ENCODE measurements at places on chromosomes 7 and 10. TPM values are rescaled to one million over a fixed set of nuclear protein-coding genes. Genes with fewer than 3 reads are reported as not detected.
A peak's percentile ranks its signal among the peaks of the same experiment; 100 is the strongest.

Gene ZSCAN21
- total RNA-seq, result 13.8 TPM

- no peak for DNase-seq
Observed at GRCh38 chr10:61183967-61184366, 240.0 kb upstream of the RHOBTB1 start.

Gene GPR141
- 2.4 TPM for total RNA-seq

- DNase-seq, result no peak
Observed at GRCh38 chr7:128882134-128882533, 19.5 kb downstream of the ATP6V1F start.

Gene CPN1
- not detected for total RNA-seq

Gene MYL10
- total RNA-seq, result not detected

DNA sequence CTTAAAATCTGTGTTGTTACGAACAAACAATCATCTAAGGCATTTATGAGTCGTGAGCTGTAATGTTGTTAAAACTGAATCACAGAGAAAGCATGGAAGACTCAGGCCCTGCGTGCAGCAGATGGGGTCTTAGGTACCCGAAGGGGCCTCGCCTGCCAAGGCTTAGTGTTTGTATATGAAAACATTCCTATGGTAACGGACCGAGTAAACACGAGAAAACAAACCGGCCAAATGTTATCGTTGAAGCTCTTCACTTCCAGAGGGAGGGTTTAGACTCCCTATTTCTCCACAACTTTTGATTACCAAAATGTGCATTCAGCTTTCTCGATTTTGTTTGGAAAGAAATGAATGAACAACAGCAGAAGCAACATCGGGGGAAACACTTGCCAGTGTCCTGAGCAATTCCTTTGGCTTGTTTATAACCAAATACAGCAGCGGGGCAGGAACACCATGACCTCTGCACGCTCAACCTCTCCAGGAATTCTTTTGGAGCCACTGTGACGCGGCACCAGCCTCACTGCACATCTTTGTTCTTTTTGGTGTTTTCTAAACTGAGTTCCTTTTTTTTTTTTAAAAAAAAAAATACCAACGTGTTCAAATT is 121.6 kb upstream of the KLF6 start:
- DNase-seq, result no peak

Gene PIP
- not detected for total RNA-seq

GRCh38 chr10:121033366-121033765 is 182.2 kb downstream of the WDR11 start:
- DNase-seq, result peak; percentile 3

Gene JCAD
- 0.26 TPM for total RNA-seq

Gene MRC1
- not detected for total RNA-seq

Gene FZD8
- 13.0 TPM for total RNA-seq

Gene TSPAN12
- not detected for total RNA-seq

- no peak for DNase-seq
Observed at GRCh38 chr7:80842022-80842790, 76.6 kb downstream of the SEMA3C start.

GRCh38 chr10:77240041-77240652 is 397.5 kb downstream of the KCNMA1 start:
- DNase-seq, result no peak

DNA sequence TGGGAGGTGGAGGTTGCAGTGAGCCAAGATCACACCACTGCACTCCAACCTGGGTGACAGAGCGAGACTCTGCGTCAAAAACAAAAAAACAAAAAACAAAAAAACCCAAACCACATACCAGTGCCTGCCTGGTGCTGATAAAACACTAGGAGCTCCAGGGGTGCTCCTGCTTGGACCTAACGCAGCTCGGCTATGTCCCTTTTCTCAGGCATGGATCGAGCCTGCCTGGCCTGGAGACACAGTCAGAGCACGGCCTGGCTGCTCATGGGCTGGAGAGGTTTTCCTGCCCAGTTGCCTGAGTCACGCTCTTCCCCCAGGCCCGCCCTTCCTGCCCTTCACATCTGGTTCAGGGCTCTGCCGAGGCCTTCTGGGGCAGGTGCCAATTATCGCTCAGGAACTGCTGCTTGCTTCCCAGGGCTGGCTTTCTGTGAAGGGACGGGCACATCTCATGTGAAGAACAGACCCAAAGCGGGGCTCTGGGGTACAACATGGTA is 12.6 kb upstream of the NPFFR1 start:
- DNase-seq, result peak; percentile 94

DNA sequence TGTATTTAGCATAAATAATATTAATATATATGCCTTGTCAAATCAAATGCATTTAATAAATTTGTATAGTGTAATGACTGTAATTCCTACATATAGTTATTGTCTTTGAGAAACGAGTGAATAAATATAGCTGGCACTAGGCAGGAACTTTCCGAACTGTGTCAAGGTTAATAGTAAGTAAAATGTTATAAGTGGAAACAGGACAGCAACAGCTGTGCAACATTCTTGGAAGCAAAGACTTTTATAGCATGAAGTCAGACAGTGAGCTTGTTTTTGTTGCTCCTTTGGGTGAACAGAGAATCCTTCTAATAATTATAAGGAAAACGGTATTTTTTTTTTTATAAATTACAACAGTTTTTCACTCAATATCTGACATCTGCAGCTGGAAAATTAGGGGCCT is 14.0 kb upstream of the EXOC6 start:
- no peak for DNase-seq

DNA sequence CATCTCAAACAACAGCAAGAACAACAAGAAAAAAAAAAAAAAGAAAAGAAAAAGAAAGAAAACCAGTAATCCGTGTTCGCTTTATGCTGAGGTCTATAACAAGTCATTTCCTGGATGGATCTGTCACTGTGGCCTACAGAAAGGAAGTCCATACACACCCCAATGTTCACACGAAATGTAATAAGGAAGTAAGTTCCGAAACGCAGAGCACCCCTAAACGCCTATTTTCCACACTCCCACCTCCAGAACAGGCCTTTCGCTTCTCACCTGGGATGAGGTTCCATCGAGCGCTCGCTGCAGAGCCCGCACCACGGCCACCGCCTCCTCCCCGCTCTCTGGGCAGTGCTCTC is 735 bp downstream of the ZNF394 start:
- DNase-seq, result no peak

GRCh38 chr7:115910541-115911164 is 119.9 kb downstream of the TFEC start:
- DNase-seq, result peak; percentile 39

Gene PLAU
- total RNA-seq, result 17.3 TPM

DNA sequence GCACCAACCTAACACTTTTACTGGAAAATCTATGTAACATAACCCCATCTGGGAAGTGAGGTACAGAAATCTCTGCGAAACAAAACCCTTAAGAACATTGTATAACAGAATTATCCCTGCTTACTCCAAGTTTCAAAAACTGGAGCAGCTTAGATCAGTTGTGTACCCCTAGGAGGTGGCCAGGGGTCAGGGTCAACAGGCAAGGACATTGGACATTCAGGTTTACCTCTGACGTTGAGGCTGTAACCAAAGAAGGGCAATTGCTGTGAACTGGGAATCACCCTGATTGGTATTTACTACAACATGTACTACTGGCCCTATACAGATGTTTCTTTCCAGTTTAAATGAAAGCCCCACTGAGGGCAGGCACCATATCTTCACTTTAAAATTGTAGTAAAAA is 13.1 kb downstream of the SFXN3 start:
- no peak for DNase-seq

DNA sequence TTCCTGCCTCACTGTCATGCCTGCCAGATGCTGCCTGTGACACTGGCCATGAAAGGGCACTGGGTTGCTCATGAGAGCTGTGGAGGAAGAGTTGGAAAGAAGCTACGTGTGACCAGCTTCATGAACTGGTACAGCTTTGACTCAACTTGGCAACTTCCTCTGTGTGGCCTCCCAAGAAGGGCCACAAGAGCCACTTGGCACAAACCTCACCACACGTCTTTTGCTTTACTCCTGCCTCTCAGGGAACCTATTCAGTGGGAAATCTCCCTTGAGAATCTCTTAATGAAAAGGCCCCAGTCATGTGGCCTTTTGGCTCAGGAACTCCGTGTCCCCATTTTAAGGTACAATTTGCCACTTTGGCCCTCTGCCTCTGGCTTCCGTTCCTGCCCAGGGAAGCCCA is 54.5 kb downstream of the FRMD4A start:
- no peak for DNase-seq

Gene ZNF3
- 23.7 TPM for total RNA-seq

- DNase-seq, result no peak
Observed at GRCh38 chr7:90886416-90886815, 290.3 kb downstream of the CDK14 start.

DNA sequence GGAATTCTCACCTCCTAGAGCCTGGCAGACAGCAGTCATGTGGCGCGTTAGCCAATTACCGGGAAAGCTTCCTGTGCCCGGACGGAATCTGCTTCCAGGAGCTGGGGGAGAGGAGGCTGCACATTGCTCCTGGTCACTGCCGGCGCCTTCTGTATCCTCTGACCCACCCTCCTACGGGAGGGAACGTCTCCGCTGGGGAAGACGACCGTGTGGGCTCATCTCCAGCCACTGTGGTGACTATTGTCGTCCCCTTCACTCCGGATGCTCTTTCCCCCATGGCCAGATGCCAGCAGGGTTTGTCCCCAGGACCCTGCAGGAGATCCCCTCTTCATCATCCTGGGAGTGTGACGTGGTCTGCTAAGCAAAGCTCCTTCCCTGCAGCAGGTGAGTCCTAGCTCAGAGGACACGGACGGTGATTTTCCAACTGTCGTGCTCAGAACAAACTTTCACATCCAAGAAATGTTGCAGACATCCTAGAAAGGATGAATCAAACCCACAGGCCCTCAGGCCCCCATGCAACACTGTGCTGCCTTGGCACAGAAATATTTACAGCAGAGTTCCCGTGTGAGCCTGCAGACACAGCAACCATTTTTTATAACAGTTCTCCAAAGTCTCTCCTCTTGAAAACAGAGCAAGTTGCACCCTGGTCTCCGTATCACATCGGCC is 29.6 kb upstream of the FAM20C start:
- DNase-seq, result no peak

GRCh38 chr10:128281343-128281742 is 155.1 kb upstream of the MKI67 start:
- no peak for DNase-seq

Gene PLA2G12B
- not detected for total RNA-seq

GRCh38 chr7:2157473-2158279 is 75.1 kb downstream of the MAD1L1 start:
- peak; percentile 17 for DNase-seq

Gene DDX56
- 105 TPM for total RNA-seq

- no peak for DNase-seq
Observed at GRCh38 chr7:84829719-84830118, 357.1 kb downstream of the SEMA3D start.

Gene TEX47
- not detected for total RNA-seq

Gene OGDHL
- total RNA-seq, result 0.22 TPM

Gene EZH2
- total RNA-seq, result 48.1 TPM

- DNase-seq, result no peak
Observed at GRCh38 chr10:11489591-11489990, 121.9 kb downstream of the USP6NL start.

Gene SLC18A3
- not detected for total RNA-seq

DNA sequence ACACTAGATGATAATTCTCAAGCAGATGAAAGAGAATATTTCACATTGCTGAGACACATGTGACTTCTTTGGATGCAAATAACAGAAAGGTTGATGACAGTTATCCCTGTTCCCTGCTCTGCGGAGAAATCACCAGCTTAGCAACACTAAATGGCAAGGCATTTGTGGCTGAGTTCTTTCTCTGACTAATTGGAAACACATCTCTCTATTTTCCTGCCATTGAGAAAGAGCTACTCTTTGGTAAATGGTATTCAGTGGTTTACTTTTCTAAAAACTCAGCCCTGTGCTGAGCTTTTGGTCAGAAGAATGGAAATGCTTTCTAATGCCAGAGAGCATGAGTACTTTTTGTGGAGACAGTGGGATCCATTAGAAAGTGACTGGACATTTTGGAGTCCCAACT is 771.4 kb downstream of the LRMDA start:
- no peak for DNase-seq

DNA sequence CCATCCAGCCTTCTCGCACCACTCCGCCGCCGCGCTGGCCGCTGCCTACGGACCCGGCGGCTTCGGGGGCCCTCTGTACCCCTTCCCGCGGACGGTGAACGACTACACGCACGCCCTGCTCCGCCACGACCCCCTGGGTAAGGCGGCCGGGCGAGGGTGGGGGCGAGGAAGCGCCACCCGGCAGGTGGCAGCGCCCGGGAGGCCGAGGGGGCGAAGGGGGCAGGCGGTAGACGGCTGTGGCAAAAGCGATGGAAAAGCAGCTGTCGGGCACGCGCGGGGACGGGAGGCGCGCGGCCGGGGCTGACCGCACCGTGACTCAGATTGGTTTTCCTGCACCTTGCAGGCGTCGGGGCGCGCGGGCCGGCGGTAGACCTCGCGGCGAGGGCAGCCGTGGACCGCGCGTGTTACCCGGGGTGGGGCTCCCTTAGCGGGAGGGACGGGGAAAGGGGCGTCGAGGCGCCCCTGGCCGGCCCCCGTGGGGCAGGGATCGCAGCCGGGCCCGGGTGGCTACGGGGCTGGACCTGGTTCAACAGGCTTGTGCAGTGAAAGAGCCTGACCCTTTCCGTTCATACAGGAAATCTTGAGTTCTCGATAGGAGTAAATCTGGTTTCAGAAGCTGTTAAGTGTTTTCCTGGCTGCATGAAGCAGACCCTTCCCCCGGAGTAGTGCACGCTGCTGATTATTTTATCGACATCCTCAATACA is 608 bp downstream of the HHEX start:
- DNase-seq, result no peak

Gene NPTX2
- total RNA-seq, result not detected

- DNase-seq, result no peak
Observed at GRCh38 chr7:157551325-157552070, 214.7 kb downstream of the DNAJB6 start.

Gene HTR5A
- total RNA-seq, result not detected

DNA sequence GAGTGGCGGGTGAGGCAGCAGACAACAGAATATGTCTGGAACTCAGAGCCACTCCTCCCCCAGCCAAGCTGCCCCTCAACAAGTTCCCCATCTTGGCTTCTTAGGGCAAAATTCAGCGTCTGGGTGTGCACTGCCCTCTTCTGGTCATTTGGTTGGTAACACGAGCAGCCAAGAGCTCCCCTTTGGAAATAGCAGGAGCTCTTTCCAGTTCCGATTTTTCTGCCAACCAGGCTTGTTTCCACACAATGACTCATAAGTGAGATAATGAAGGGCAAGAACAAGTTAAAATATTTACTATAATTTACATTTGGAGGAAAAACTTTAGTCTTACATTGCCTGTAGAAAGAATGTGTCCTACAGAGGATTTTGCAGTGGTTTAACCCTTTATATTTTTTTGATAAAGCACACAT is 70.5 kb downstream of the ADCYAP1R1 start:
- DNase-seq, result peak; percentile 83

DNA sequence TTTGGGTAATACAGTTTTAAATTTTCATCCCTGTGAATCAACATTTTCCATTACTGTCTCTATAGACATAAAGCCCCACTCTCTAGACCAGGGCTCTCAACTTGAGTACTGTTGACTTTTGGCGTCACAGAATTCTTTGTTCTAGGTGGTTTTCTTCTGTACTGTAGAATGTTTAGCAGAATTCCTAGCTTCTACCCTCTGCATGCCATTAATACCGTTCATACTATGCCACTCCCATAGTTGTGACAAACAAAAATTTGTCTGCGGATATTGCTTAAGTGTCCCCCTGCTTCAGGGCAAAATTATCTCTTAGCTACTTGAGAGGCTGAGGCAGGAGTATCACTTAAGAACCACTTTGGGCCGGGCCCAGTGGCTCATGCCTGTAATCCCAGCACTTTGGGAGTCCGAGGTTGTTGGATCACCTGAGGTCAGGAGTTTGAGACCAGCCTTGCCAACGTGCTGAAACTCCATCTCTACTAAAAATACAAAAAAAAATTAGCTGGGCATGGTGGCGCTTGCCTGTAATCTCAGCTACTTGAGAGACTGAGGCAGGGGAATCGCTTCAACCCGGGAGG is 57.3 kb upstream of the NRG3 start:
- DNase-seq, result no peak
